Stimulated activated CD8-positive, alpha-beta memory T cell treated with anti-CD3 and anti-CD28 coated beads, Interleukin-12 subunit alpha, Interleukin-12 subunit beta, amount 100 ng/mL, for 4 hours (primary cell): ENCODE measurements at places on chromosomes 3 and 15.

GRCh38 chr15:75230016-75230343 is 28.2 kb upstream of the GOLGA6C start:
- DNase-seq = no peak

DNA sequence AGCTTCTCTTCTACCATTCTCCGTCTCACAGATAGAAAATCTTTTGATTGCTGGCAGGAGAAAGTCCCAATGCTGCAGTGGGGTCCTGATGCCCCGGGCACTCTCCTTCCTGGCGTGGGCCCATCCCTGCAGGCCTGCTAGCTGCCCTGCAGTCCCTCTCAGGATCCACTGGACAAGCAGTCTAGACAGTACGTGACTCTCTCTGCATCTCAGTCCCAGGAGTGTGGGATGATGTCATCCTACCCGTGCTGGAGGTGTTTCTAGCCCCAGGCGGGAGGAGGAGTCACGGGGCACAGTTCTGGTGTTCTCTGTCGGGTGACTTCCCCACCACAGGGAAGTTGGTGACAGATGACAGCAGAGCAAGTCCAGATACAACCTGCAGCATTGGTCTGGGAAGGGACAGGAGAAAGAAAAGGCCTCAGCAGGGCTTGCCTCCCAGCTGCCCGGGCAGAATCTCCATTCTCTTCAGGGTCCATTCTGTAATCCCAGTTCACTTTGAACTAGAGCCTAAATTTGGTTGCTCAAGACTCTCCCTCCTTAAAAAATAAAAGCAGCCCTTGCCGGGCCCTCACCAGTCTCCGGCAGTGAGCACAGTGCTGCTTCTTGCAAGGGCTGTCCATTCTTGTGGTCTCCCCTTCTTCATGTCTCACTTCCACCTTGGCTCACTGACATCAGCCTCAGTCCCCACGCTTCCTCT is 30.6 kb downstream of the SLC28A1 start:
- peak; percentile 9 for DNase-seq

DNA sequence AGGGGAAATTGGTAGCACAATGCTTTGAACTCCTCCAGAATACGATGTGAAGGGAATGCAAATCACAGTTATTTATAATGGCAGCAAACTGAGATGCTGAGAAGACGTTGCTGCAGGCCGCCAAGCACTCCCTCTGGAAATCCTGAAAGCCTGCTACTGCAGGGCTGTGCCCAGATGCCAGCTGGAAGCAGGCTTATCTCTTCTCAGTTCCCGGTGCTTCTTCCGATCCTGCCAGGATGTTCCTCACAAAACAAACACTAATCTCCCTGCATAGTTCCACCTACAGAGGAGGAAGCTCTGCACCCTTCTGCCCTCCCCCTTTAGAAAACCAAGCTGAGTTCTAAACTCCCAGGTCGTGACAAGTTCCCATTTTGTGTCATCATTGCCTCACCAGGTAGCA is 201.7 kb upstream of the BCL6 start:
- no peak for DNase-seq

DNA sequence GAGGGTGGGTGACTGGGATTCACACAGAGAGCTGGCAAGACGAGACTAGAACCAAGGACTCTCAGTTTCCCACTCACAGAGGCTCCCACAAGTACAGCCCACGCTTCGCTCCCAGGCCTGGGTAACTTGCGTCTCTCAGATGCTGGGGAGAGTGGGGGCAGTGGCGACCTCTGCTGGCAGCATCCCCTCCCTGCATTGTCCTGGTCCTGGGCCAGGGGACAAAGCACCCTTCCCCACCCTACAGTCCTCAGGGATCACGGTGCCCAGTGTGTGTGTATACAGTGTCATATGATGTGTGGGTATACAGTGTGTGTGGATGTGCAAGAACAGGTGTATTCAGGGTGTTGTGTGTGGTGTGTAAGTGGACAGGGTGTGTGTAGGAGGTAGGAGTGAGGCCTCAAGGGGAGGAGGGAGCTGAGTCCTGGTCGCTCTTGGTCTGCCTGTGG is 12.8 kb downstream of the VILL start:
- DNase-seq = peak; percentile 24

DNA sequence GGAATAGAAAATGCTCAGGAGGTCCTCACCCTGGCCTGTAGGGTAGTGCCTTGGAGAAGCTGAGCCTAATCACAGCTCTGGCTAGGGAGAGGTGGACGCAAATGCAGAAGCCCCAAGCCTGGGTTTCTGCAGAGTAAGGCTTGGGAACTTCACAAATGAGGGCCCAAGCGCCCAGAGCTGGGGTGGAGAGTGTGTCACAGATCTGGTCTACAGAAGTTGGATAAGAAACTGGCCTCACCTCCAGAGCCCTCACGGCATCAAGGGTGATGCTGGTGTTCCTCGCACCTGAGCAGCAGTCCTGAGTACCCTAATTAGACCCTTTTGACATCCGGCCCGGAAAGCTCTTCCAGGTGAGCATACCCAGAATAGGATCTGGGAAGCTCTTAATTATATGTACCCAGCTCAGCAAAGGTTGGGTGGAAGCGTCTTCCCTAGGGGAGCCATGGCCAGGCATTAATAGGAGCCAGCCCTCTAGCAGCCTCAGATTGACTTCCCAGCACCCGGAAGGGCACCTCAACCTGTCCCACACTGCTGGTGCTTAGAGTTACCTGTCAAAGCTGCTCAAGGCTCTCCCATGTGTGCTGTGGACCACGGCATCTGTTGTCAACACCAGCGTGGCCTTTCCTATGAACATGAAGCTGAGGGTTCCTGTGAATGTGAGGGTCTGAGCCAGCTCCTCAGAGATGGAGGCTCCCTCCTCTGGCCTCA is 31.8 kb downstream of the RBM5 start:
- no peak for DNase-seq
